H9 (cell line): ENCODE measurements at places on chromosomes 2 and 18.
A peak's percentile ranks its signal among the peaks of the same experiment; 100 is the strongest.

DNA sequence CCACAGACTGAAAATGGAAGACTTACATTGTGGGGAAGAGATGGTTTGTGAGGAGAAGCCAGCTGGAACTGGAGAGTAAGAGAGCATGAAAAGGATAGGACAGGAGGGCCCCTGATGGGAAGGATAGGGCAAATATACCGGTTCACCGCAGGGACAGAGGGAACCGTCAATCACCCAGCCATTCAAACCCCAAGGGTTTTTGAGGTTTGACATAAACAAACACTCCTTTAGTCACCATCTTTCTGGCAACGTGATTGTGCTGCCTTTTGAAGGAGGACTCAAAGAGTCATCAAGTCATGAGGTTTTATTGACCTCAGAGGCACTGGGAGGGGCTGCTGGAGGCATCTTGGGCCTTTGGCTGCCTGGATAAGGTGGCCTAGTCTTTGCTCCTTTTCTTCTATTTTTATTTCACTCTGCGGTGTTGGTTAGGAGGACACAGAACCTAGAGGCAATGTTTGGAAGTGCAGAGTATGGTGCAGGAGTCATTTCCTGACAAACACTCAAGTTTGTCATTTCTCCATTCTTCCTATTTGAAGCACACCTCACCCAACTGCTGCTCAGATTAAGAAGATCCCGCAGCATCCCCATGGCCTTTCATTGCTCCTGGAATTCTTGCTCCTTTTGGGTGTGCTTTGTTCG is 487.3 kb upstream of the SPRED2 start:
- H3K4me3 ChIP-seq, result no peak overlapping the region
- no peak for DNase-seq
- no peaks in the 10 kb centered on the region for H3K4me1 ChIP-seq
- H3K27me3 ChIP-seq, result no peaks in the 10 kb centered on the region
- no peaks in the 10 kb centered on the region for H3K36me3 ChIP-seq

- H3K4me1 ChIP-seq, result no peaks in the 10 kb centered on the region; the same call in 1 of the 2 replicates
- H3K4me3 ChIP-seq, result no peak overlapping the region
- H3K27me3 ChIP-seq, result no peaks in the 10 kb centered on the region
- no peak for DNase-seq
- H3K27ac ChIP-seq, result no peak overlapping the region
These were observed 302.8 kb downstream of the PTGR3 start for GRCh38 chr18:74906184-74906583.

- no peaks in the 10 kb centered on the region for H3K27me3 ChIP-seq
- H3K4me3 ChIP-seq, result no peak overlapping the region
- H3K36me3 ChIP-seq, result no peaks in the 10 kb centered on the region
- H3K4me1 ChIP-seq, result no peaks in the 10 kb centered on the region
- no peak for DNase-seq
These were observed 21.9 kb downstream of the MC2R start for GRCh38 chr18:13893418-13893760.

DNA sequence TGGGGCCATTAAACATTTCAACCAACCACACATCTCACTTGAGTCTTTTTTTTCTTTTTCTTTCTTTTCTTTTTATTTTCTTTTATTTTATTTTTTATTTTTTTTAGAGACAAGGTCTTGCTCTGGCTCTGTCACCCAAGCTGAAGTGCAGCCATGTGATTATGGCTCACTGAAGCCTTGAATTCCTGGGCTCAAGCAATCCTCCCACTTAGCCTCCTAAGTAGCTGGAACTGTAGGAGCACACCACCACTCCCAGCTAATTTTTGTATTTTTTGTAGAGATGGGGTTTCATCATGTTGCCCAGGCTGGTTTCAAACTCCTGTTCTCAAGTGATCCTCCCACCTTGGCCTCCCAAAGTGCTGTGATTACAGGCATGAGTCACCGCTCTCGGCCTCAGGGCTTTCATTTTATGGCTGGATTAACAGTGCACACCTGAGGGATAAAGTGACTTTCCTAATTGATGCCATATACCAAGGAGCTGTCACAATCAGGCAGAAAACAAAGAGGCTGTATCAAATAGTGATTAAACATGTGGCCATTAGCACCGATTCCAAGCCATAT is 21.5 kb downstream of the KIAA2012 start:
- DNase-seq, result no peak
- no peak overlapping the region for H3K4me3 ChIP-seq
- no peak overlapping the region for H3K27ac ChIP-seq
- H3K36me3 ChIP-seq, result no peaks in the 10 kb centered on the region

- DNase-seq, result no peak
- no peaks in the 10 kb centered on the region for H3K27me3 ChIP-seq
- no peaks in the 10 kb centered on the region for H3K36me3 ChIP-seq
- no peak overlapping the region for H3K4me3 ChIP-seq
These were observed 55.9 kb upstream of the RTN4 start for GRCh38 chr2:55106148-55106547.

- H3K27me3 ChIP-seq, result no peaks in the 10 kb centered on the region
- H3K36me3 ChIP-seq, result no peaks in the 10 kb centered on the region; the same call in 1 of the 2 replicates
- peaks cover 25% of the 10 kb centered on the region for H3K4me1 ChIP-seq
- H3K27ac ChIP-seq, result no peak overlapping the region
- no peak for DNase-seq
- H3K4me3 ChIP-seq, result peak overlapping the region; percentile 26; the same call in 2 of the 3 replicates
These were observed 73.5 kb downstream of the PHLPP1 start for GRCh38 chr18:62788876-62789275.

DNA sequence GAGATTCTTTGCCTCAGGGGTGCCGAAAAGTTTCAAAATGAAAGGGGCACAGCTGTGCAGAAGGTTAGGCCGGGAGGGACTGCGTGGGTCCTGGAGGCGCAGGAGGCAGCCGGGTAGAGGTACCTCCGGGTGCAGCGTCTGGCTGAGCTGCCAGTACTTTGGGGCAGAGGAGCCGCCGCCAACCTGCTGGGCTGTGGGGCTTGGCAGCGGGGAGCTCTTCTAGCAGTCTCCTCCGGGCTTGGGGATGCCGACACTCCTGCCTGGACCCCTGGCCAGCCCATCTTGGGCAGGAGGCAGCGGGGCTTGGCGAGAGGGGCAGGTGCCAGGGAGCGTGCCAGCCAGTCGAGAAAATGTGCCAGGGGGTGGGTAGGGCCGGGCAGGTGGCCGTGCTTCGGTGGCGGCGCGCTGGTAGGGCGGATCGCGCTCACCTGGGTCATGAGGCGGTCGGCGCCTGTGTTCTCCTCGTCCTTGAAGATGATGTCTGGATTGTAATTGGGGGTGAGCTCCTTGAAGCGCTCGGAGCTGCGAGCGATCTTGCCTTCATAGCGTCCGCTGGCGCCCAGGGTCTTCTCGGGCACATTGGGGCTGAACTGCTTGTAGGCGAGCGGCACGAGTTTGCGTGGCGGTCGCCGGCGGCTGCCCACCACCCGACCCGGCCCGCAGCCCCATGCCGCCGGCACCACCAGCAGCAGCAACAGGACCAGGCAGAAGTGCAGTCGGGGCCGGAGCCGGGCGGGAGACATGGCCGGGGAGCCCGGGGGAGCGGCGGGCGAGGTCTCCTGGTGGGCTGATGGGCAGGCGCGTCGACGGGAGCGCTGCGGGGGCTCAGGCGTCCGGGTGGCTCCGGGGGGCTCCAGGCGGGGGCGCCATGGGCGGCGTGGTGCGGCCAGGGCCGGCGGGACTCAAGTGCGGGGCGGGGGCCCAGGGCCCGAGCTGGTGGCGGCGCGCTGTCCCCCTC is 717 bp downstream of the IHH start:
- peaks cover 71% of the 10 kb centered on the region for H3K27me3 ChIP-seq
- DNase-seq, result peak; percentile 39
- peak overlapping the region; percentile 75 for H3K4me3 ChIP-seq
- no peak overlapping the region for H3K27ac ChIP-seq

- no peaks in the 10 kb centered on the region for H3K27me3 ChIP-seq
- no peak overlapping the region for H3K4me3 ChIP-seq
- no peak for DNase-seq
These were observed 50.6 kb upstream of the MAPRE2 start for GRCh38 chr18:34990597-34990996.

DNA sequence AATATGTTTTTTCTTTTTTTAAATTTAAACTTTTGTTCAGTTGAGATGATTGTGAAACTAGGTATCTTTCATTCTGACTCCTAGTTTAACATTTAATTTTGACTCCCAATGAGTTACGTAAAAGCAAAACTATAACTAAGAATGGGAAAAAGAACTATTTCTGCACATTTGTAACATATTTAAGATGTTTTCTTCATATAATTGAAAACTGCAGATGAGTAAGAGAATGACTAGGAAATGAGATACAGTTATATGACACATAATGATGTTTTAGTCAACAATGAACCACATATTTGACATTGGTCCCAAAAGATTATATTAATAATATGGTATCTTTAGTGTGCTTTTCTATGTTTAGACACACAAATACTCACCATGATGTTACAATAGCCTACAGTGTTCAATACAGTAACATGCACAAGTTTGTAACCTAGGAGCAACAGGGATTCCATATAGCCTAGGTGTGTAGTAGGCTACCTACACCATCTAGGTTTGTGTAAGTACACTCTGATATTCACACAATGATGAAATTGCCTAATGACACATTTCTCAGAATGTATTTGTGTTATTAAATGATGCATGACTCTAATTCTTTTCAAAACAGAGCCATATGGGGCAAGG is 12.6 kb downstream of the ERMN start:
- H3K27me3 ChIP-seq, result no peaks in the 10 kb centered on the region
- H3K36me3 ChIP-seq, result no peaks in the 10 kb centered on the region
- no peaks in the 10 kb centered on the region for H3K4me1 ChIP-seq
- H3K4me3 ChIP-seq, result no peak overlapping the region

GRCh38 chr18:50558157-50558556 is 1.7 kb upstream of the MAPK4 start:
- no peak for DNase-seq
- no peak overlapping the region for H3K4me3 ChIP-seq
- no peaks in the 10 kb centered on the region for H3K4me1 ChIP-seq

DNA sequence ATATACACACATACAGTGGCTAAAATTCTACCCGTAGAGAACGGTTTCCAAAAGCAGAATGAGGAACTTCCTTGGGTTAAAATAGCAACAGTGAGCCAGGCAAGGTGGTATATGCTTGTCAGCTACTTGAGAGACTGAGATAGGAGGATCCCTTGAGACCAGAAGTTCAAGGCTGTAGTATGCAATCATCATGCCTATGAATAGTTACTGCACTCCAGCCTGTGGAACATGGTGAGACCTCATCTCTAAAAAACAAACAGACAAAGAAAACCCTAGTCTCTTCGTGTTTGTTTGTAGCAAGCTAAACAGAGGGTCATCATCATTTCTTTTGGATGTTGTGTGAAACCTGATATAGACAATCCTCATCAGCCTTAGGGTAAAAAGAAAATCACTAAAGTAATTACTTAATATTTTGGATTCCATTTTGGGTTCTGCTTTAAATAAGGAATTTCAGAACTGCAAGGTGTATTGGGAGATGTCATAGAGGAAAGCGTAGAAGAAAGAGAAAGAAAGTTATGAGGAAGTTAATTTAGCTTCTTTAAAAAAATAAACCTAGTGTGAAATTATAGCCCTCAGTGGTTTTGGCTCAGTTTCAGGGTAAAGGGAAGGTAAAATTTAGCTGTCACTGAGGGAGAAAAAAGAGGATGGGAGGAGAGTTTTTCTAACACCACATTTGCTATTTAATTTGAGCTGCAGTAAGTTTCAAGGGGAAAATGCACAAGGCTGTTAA is 46.5 kb downstream of the PLEK start:
- H3K27me3 ChIP-seq, result no peaks in the 10 kb centered on the region
- no peaks in the 10 kb centered on the region for H3K36me3 ChIP-seq
- H3K27ac ChIP-seq, result no peak overlapping the region
- no peaks in the 10 kb centered on the region for H3K4me1 ChIP-seq
- H3K4me3 ChIP-seq, result no peak overlapping the region

- H3K27ac ChIP-seq, result no peak overlapping the region
- H3K36me3 ChIP-seq, result no peaks in the 10 kb centered on the region
- H3K4me3 ChIP-seq, result no peak overlapping the region
- peak; percentile 77 for DNase-seq
- H3K4me1 ChIP-seq, result peaks cover 6% of the 10 kb centered on the region; the same call in 1 of the 2 replicates
- no peaks in the 10 kb centered on the region for H3K27me3 ChIP-seq
These were observed 71.7 kb downstream of the HS1BP3 start for GRCh38 chr2:20578895-20579825.

- no peak overlapping the region for H3K27ac ChIP-seq
- no peak overlapping the region for H3K4me3 ChIP-seq
- no peaks in the 10 kb centered on the region for H3K36me3 ChIP-seq
- no peak for DNase-seq
- H3K27me3 ChIP-seq, result no peaks in the 10 kb centered on the region
These were observed 88.5 kb downstream of the DYNAP start for GRCh38 chr18:54679318-54680149.

- no peak for DNase-seq
- H3K27me3 ChIP-seq, result no peaks in the 10 kb centered on the region
- no peak overlapping the region for H3K27ac ChIP-seq
- H3K36me3 ChIP-seq, result peaks cover 14% of the 10 kb centered on the region
- no peaks in the 10 kb centered on the region for H3K4me1 ChIP-seq
These were observed 568.5 kb downstream of the CMPK2 start for GRCh38 chr2:6297238-6297637.
